ENCODE measurements at places on chromosomes 16 and 17.

GRCh38 chr16:58651965-58652348, 22.3 kb upstream of the CNOT1 start:
- DNase-seq: no peak

DNA sequence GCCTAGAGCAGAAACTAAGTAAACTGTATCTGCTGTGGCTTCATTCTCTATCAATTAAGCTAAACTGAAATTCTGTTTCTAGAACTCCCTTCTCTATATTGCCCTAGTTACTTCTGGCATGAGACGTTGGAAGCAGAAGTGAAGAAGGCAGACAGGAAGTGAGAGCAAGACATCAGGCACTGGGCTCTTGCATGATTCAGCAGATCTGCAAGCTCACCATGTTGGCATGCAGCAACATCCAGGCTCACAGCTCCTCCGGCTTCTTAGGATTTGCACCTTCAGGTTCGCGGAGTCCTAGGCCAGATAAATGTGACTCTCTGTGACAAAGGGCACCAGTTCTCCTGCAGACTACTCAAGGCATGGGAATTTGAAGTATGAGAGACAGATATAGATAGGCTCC, 148.3 kb downstream of the CDH8 start:
- no peak for DNase-seq

- no peak for DNase-seq
Observed at GRCh38 chr17:50905460-50905803, 39.3 kb upstream of the TOB1 start.

- peak; percentile 77 for DNase-seq
Observed at GRCh38 chr17:80761110-80761871, 216.7 kb downstream of the RPTOR start.

DNA sequence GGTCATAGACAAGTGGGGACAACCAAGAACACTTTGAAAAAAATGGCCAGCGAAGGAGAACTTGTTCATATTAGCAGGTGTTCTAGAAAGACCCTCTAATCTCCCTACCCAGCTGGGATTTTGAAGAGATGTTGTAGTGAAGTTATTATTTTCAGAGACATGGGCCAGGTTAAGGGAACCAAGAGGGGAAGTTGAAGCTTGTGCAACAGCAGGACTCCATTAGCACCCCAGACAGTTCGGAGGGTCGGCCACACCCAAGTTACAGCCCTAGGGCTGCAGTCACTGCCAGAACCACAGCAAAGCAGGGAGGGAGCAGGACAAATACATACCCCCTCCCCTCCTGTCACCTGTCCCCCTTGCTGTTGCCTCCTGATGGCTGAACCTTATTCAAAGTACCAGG, 42.3 kb downstream of the WSB1 start:
- no peak for DNase-seq

GRCh38 chr17:72514891-72515290, 394.1 kb downstream of the SOX9 start:
- DNase-seq: no peak

DNA sequence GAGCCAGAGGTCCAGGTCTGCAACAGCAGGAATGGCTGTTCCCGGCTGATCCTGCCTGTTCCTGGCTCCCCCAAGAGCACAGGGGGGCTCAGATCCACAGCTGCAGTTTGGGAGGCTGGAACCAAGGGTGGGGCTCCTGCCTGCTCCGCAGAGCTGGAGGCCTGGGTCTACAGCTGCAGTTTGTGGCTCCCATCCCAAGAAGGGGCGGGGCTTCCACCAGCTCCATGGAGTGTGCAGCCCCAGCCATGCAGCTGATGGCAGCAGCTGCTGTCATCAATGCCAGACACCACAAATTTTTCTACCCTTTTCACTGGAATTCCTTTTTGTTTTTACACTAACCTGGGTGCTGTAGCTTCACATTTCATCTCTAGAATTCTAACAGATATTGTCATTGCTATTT, 135.4 kb upstream of the KIF2B start:
- no peak for DNase-seq

DNA sequence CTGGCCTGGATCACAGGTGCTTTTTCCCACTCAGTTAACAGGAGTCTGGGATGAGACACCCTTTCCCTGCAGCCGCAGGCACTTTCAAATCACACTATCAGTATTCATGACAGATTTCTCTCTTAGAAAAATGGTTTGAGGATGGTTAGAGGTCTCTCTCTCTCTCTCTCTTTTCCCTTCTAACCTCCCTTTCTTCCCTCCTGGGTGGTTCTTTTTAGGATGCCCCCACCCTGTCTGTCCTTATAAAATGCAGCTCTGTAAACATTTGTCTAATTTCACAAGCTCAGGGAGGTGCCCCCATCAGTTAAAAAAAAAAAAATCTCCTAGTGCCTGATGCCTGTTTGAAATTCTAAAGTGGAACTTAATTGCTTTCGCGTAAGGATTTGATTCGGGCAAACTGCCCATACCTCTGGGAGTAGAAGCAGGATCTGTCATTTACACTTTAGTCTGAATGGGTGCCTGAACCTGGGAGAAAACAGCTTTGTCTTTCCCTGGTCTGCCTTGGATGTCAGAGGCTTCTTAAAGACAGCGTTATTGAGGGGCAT, 158.8 kb downstream of the CCDC182 start:
- no peak for DNase-seq

GRCh38 chr17:57633236-57633635, 111.9 kb downstream of the CCDC182 start:
- no peak for DNase-seq

DNA sequence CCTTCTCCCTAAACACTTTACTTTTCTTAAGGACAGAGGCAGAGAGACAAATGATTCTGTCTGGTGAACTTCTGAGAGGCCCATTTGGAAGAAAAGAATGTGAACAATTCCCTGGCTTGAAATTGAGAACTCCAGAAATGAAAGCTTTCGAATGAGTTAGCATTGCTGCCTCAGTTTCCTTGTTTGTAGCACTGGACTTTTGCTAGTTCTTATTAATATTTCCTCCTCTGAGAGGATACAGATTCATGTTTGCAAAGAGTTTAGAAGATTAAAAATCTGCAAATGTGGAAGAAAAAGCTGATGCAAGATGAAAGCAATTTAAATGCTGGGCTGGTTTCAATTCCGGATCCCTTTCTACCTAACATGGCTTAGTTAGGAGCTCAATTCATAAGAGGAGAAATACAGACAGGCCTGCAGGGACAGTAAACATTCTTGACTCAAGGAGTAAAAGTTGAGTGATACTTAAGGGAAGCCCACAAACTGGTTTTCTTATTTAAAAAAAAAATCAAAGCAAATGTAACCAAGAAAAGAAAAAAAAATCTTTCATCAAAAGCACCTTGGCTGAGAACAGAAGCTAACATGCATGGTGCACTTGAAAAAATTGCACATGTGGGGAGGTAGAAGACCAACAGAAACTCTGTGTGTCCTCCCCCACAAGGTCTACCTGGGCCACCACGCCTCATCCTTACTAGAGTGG, 27.1 kb downstream of the HNF1B start:
- no peak for DNase-seq

Data from SW 1271 (cell line).